ENCODE measurements at places on chromosomes 16 and 17.

GRCh38 chr17:68973098-68973846 is 18.1 kb upstream of the ABCA8 start:
- H3K4me1 ChIP-seq: peaks cover 3% of the 10 kb centered on the region
- H3K27me3 ChIP-seq: no peaks in the 10 kb centered on the region
- no peak overlapping the region for H3K4me3 ChIP-seq

- no peaks in the 10 kb centered on the region for H3K27me3 ChIP-seq
- H3K36me3 ChIP-seq: no peaks in the 10 kb centered on the region
- no peak overlapping the region for H3K27ac ChIP-seq
- no peak for DNase-seq
- no peak overlapping the region for H3K4me3 ChIP-seq
These were observed 190.2 kb upstream of the KCNJ16 start for GRCh38 chr17:69884846-69885245.

DNA sequence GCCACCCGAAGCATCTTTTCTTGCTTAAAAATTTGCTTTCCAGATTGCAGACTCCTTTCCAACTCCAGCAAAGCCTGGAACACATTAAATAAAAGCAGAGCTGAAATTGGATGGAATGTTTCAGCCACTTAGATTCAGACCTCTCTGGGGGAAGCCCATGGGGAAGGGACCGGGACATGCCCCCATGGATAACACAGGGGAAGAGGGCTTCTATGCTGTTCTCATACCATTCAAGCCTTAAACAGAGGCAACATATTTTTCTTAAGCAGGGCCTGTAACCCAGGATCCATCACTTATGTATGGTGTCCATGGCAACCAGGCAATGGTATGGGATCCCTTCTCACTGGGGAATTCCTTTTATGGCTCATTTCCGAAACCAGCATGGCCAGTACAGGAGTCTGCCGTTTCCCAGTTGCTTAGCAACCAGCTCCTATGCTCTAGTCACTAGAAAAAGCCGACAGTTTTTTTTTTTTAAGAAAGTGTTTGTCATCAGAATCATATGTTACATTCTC is 62.0 kb upstream of the MARCHF10 start:
- no peak overlapping the region for H3K4me3 ChIP-seq
- no peaks in the 10 kb centered on the region for H3K4me1 ChIP-seq
- DNase-seq: no peak
- no peaks in the 10 kb centered on the region for H3K27me3 ChIP-seq
- no peak overlapping the region for H3K27ac ChIP-seq
- H3K36me3 ChIP-seq: no peaks in the 10 kb centered on the region

- H3K36me3 ChIP-seq: no peaks in the 10 kb centered on the region
- no peaks in the 10 kb centered on the region for H3K4me1 ChIP-seq
- H3K27me3 ChIP-seq: no peaks in the 10 kb centered on the region
- no peak overlapping the region for H3K27ac ChIP-seq
- no peak overlapping the region for H3K4me3 ChIP-seq
These were observed 24.1 kb downstream of the CNOT1 start for GRCh38 chr16:58605562-58605961.

DNA sequence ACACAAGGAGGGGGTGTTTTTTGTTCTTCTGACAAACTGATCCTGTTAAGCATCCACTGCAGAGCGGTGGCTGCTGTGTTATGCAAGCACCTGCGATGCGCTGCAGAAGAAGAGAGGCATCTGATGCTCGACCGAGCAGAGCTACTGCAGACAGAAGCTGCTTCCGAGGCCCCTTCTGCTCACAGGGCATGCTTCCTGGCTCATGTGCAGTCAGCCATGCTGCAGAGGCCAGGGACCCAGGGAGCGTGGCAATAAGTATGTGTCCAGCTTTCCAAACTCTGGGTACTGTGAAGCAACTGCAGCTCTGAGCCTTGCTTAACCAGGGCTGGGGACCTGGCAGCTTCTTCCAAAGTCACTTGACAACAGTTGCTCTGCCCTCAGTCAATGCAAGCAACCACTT is 448.6 kb upstream of the RBFOX1 start:
- no peak for DNase-seq
- H3K27me3 ChIP-seq: no peaks in the 10 kb centered on the region
- no peaks in the 10 kb centered on the region for H3K4me1 ChIP-seq
- no peak overlapping the region for H3K27ac ChIP-seq

GRCh38 chr16:54178478-54178976 is 108.1 kb downstream of the IRX3 start:
- H3K36me3 ChIP-seq: no peaks in the 10 kb centered on the region
- no peaks in the 10 kb centered on the region for H3K4me1 ChIP-seq
- no peak overlapping the region for H3K4me3 ChIP-seq
- H3K27me3 ChIP-seq: peaks cover 22% of the 10 kb centered on the region
- DNase-seq: no peak
- H3K27ac ChIP-seq: no peak overlapping the region

- H3K4me3 ChIP-seq: no peak overlapping the region
- no peak for DNase-seq
- no peak overlapping the region for H3K27ac ChIP-seq
- no peaks in the 10 kb centered on the region for H3K27me3 ChIP-seq
- no peaks in the 10 kb centered on the region for H3K36me3 ChIP-seq
These were observed 16.8 kb downstream of the CDR2 start for GRCh38 chr16:22357635-22357971.

DNA sequence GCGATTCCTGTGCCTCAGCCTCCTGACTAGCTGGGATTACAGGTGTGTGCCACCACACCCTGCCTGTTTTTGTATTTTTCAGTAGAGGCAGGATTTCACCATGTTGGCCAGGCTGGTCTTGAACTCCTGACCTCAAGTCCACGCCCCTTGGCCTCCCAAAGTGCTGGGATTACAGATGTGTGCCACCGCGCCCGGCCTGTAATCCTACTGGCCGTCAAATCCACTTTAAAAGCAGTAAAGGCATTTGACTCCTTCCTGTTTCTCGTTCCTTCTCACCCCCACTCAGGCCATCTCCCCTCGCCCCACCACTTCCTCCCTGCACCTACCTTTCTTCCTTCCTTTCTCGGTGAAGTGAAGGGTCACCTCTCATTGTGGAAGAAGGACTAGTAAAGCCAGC is 69.4 kb upstream of the CREBBP start:
- no peak overlapping the region for H3K4me3 ChIP-seq
- no peaks in the 10 kb centered on the region for H3K36me3 ChIP-seq
- H3K4me1 ChIP-seq: peaks cover 58% of the 10 kb centered on the region
- peak overlapping the region; percentile 57 for H3K27ac ChIP-seq
- H3K27me3 ChIP-seq: no peaks in the 10 kb centered on the region
